ENCODE measurements at places on chromosomes 5 and 9. TPM values are rescaled to one million over a fixed set of nuclear protein-coding genes. Genes with fewer than 3 reads are reported as not detected.

ORM2 gene
- not detected for total RNA-seq

TAF11L11 gene
- not detected for total RNA-seq

- no peak for DNase-seq
- H3K36me3 ChIP-seq = no peaks in the 10 kb centered on the region
These were observed 73.5 kb downstream of the PAX5 start for GRCh38 chr9:36960575-36960955.

DNA sequence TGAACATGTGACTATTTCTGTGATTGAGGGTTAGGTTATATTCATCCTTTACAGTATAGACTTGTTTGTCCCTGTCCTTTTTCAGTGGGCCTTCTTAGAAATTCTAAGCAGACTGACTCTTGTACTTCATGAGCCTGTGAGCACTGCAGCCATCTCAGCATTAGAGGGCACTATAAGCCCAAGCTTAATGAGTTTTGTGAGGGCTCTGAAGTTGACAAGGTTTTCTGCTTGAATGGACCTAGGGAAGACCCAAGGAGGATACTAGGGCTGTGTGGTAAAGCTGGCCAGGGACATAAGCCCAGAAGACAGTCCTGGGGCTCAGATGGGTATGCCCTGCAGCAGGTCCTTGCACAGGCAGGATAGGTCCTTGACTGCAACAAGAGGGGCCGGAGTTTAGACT is 126.5 kb downstream of the MRPS30 start:
- H3K36me3 ChIP-seq = no peaks in the 10 kb centered on the region
- H3K4me3 ChIP-seq = no peak overlapping the region
- H3K4me1 ChIP-seq = no peaks in the 10 kb centered on the region
- H3K27ac ChIP-seq = no peak overlapping the region

- H3K27ac ChIP-seq = no peak overlapping the region
- H3K4me3 ChIP-seq = no peak overlapping the region
- no peak for DNase-seq
- H3K4me1 ChIP-seq = no peaks in the 10 kb centered on the region
- no peaks in the 10 kb centered on the region for H3K27me3 ChIP-seq
- H3K36me3 ChIP-seq = peaks cover 10% of the 10 kb centered on the region
These were observed 37.3 kb upstream of the PRDM12 start for GRCh38 chr9:130627051-130627450.

- no peak overlapping the region for H3K27ac ChIP-seq
- no peaks in the 10 kb centered on the region for H3K27me3 ChIP-seq
- no peaks in the 10 kb centered on the region for H3K36me3 ChIP-seq
- no peaks in the 10 kb centered on the region for H3K4me1 ChIP-seq
- no peak for DNase-seq
- H3K4me3 ChIP-seq = no peak overlapping the region
These were observed 15.2 kb downstream of the CYSTM1 start for GRCh38 chr5:140189977-140190871.

GRCh38 chr5:16841416-16841815 is 94.7 kb downstream of the MYO10 start:
- H3K4me1 ChIP-seq = no peaks in the 10 kb centered on the region
- no peak overlapping the region for H3K4me3 ChIP-seq

DNA sequence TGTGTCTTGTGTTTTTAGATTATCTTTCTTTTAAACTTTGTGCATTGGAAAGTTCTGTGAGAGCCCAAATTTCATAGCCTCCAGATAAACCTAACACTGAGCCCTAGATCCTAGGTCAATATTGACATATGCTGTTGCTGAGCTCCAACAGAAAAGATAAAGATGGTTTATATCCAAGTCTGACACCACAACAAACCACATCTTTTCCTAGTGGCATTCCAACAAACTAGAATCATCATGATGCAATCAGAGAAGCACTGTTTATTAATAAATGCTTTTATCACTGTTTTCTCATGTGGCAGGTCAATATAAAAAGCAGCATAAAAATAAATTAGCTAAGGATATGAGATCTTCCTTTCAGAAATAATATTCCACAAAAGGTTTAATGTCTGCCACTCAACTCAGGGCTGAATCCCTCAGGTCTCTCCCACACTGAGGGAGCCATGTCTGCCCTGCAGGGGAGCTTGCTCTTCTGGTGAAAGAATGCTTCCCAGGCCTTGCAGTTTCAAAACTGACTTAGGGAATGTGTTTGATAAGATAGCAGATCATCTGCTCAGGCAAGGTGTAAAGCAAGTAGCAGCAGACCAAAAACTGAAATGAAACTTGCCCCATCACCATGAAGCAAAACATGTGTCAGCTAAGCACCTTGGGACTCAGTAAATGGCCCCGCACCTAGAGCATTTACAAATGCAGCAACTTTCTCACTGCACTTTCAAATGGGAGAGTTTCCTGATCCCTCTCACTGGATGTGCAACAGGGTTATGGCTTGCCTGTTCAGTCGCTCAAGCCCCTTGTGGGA is 493.0 kb downstream of the AGTPBP1 start:
- DNase-seq = no peak
- H3K36me3 ChIP-seq = no peaks in the 10 kb centered on the region
- H3K4me3 ChIP-seq = no peak overlapping the region
- no peaks in the 10 kb centered on the region for H3K4me1 ChIP-seq
- H3K27me3 ChIP-seq = no peaks in the 10 kb centered on the region

DNA sequence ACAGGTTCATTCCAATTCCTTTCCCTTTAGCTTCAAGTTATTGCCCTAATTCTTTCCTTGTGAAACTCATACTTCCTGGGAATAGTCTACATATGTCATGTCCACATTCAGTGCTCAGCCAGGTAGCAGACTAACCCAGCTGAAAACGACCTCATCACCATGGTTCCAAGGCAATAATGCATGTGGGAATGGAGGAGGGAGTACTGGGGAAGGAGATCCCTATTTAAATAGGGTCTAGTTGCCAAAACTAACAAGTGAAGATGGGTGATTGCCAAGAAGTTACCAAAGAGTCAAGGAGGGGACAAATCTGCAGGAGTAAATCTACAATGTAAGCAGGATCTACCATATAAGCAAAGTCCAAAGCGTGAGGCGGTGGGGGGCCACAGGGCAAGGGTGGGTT is 47.3 kb upstream of the MCTP1 start:
- no peak overlapping the region for H3K27ac ChIP-seq
- H3K27me3 ChIP-seq = peaks cover 5% of the 10 kb centered on the region
- H3K36me3 ChIP-seq = no peaks in the 10 kb centered on the region
- no peak for DNase-seq

Measured in naive thymus-derived CD4-positive, alpha-beta T cell (primary cell).